ENCODE measurements at places on chromosomes 12 and 14.

DNA sequence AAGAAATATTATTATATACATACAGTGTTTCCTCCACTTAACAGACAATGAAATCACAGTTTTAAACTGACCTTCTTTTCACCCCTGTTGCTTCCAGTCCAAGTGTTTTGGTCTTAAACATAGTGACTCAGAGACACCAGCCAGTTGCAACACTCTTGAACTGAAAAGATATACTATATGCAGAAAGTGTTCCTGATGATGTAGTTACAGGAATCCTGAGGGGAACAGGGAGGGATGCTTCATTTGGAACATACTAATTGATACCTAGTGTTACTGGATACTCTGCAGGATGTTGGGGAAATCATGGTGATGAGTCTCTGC is 420.8 kb downstream of the CCDC91 start:
- DNase-seq: no peak

DNA sequence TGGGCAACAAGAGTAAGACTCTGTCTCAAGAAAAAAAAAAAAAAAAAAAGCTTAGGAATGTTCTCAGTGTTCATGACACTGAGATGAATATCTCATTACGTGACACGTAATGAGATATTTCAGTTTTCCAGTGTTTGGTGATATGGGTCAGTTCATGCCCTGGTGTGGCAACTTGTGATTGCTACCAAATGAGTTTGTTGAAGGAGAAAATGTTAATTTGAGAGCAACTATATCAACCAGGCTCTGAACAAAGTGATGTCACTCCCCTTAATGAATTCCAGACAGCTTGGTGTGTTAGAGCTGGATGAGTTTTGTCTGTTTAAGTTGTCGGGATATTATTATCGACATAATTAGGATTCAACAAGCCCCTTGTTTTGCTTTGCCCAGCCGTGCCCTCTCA is 211.7 kb downstream of the DPF3 start:
- no peak for DNase-seq

DNA sequence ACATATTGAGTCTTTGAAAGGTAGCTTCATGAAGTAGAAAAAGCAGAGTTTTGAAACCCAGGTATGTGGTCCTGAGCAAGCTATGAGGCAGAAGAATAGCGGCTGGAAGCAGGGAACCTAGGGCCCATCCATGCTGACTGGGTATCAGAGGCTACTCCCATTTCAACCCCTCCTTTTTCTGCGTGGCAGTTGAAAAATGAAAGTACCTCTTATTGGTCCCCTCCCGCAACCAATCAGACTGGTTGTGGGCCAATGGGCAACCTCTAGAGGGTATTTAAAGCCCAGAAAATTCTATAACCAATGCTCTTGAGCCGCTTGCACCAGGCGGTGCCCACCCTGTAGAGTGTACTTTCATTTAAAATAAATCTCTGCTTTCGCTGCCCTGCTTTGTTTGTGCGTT is 1.6 kb upstream of the SNRPF start:
- DNase-seq: no peak

DNA sequence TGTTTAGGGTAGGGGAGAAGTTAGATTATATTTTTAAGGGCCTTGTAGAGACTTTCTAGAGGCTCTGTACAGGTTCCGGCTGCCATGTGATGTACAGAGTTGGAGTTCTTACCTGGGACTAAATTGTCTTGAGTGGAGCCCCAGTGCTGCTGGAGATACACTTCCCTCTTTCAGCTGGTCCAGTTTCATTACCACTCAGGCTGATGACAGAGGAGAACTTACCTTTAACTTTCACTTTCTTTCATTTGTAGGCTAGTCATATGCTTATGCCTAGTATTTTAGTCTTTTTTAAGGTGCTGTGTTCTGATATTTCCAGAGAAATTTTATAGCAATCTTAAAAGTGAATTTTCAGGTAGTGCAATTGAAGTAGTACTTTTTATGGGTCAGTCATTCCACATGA is 117.3 kb downstream of the ERC1 start:
- no peak for DNase-seq

- no peak for DNase-seq
Measured at GRCh38 chr14:76997257-76997970, 31.1 kb downstream of the IRF2BPL start.

DNA sequence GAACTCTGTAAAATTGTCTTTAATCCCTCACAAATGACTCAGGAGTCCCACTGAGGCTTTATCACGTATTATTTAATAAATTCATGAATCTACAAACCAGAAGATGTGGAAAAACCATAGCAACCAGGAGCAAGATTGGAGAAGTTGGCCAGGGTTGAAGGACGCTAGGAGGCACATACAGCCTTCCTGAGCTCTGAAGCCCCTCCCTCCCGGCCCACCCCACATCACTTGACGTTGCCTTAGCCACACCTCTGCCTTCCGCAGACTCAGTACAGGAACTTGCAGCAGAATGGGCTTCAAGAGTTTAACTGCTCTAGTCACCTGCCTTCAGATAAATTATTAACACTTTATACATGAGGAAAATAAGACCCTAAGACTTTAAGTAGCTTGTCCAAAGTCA is 33.9 kb downstream of the SLC35F4 start:
- DNase-seq: no peak

- peak; percentile 33 for DNase-seq
Measured at GRCh38 chr14:65187421-65188049, 85.2 kb upstream of the MAX start.

DNA sequence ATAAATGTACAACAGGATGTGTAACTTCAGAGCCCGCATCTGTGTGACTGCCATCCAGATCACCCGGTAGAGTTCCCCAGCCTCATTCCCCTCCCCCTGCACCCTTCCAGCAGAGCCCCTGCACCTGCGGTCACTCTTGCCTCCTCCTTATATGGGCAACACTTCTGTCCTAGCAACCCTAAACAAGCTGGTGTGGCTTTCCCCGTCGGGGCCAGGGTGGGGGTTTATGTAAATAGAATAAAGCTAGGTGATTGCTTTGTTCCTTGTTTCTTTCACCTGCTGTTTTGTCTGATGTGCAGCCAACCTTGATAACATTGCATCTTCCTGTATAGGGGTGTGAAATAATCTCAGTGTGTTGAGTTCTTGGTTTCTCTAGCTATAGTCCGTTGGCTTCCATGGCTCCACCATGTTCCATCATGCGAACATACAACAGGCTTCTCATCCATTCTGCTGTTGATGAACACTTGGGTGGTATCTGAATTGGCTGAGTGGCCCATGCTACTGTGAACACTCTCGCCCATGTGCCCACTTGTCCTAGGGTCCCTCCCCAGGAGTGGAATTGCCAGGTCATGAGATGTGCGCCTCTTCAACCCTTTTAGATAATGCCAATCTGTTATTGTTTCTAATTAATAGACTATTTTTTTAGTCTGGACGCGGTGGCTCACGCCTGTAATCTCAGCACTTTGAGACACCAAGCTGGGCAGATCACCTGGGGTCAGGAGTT is 102.2 kb downstream of the KIF26A start:
- no peak for DNase-seq

- DNase-seq: no peak
Measured at GRCh38 chr12:56389412-56389811, 26.8 kb upstream of the APOF start.

- no peak for DNase-seq
Measured at GRCh38 chr12:123111498-123112165, 39.3 kb downstream of the PITPNM2 start.

DNA sequence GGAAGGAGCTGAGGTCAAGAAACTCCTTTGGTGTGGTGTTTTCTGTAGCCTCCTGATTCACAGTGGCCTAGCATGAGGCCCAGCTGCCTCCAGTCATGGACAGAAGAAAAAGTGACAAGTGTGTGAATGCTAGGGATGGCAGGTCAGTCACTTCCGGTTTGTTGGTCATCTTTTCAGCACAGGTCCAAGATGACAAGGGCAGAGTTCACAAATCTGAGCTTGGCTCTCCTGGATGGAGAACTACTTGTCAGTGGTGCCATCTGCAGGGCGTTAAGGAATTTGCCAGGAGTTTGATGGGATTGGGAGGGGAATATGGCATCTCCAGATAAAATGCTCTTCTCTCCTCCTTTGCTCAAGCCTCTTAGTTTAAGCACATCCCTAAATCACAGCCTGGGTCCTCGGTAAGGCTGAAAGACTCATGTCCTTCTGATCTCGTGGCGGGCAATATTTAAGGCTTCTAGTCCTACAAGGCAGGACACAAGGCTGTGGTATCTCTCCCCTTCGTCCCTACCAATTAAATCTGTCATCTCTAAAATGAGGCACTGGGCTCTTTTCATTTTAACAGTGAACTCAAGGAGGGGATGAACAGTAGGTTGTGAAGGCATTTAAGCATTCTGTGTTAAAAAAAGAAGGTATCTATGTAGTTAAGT is 10.0 kb downstream of the TUBA1B start:
- peak; percentile 28 for DNase-seq

GRCh38 chr14:82422230-82422629 is 888.6 kb upstream of the SEL1L start:
- peak; percentile 36 for DNase-seq

All from NCI-H1930 (cell line).